Islet precursor cell (in vitro differentiated cells): ENCODE measurements at places on chromosomes 11 and 22.
A peak's percentile ranks its signal among the peaks of the same experiment; 100 is the strongest.

DNA sequence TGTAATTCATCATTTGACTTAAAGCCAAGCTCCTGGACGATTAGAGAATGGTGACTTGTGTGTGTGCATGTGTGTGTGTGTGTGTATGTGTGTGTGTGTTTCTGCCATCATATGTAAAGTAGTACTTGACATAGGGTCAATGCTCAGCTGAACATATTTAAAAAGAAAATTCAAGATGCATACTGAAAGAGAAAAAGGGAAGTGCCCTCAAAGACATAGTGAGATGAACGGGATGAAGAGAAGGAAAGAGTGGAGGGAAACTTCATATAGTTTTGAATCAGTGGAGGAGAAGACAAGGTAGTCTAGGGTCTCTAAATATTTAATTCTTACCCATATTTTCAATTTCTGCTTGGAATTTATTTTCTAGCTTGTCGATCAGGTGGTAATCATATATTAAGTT, 4.0 kb downstream of the TCN1 start:
- DNase-seq: no peak

GRCh38 chr11:46475051-46475925, 83.7 kb upstream of the CHRM4 start:
- DNase-seq: no peak

DNA sequence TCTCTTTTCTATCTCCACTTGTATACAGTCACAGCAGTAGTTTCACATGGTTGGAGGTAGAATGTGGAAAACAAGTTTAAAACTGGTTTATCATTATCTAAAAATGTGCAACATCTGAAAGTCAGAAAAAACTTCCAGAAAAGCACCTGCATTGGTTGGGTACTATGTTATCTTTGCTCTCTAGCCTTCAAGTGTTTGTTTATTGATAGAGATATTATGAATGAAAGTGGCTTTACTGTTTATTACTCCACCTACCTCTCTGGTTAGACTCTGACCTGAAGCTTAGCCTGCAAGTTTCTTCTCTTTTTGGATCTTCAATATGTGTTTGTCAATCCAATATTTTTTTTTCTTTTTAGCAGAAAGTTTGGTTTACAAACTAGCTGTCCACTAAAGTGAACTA, 2161.4 kb upstream of the RAG2 start:
- DNase-seq: no peak

DNA sequence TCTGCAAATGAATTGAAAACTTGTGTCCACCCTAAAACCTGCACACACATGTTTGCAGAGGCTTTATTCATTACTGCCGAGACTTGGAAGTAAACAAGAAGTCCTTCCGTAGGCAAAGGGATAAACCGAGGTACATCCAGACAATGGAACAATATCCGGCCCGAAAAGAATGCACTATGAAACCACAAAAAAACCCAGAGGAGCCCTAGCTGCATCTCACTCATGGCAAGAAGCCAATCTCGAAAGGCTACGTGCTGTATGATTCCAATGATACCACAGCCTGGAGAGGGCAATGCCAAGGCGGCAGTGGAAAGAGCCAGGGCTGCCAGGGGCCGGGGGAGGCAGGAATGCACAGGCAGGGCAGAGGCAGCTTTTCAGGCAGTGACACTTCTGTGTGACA, 3.2 kb upstream of the MRPL23 start:
- no peak for DNase-seq

- DNase-seq: no peak
These were observed 247.7 kb downstream of the GUCY1A2 start for GRCh38 chr11:106770489-106771085.

GRCh38 chr11:83157594-83158356, 844 bp downstream of the PCF11 start:
- DNase-seq: peak; percentile 68

DNA sequence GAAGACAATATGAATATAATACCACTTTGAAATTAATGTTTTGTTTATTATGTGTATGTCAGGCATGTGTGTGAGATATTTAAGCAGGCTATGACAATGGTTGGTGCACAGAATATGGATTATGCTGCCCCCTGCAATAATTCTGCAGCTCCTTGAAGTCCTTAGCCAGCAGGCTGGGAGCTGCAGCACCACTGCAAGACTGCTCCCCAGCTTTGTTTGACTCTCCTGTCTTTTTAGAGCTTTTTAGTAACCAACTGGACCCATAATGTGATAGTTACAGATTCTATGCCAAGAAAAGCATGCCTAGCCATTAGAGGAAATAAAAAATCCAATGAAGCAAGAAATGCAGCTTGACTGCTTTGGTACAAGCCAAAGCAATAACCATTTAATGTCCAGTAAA, 535.1 kb downstream of the TMEM135 start:
- no peak for DNase-seq

DNA sequence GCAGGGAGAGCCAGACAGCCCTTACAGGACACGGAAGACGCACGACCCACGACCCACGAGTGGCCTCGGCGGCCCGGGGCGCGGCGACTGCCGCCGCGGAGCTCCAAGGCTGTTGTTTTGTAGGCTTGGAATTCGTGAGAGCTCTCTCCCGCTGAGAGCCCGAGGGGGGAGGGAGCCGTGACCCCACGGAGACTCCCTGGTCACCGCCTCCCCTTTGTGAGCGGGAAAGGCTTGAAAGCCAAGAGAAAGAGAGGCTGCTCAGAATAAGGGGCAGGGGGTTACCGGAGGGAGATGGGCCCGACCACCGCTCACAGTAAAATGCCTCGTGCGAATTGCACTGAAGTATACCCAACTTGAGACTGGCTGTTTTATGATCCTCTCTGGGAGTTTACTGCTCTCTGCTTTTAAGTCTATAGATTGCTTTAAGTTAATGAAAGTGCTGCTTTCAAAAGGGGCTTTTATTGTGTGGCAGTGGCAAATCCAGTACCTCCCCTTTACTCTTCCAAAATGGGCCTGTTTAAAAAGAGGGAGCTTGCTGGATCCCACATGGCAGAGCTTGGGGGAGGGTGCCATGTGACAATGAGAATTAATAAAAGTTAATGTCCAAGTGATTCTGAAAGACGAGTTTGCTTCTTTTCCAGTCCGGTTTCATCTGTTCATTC, 2.9 kb downstream of the PKNOX2 start:
- peak; percentile 74 for DNase-seq

GRCh38 chr11:20474176-20474881, 86.8 kb downstream of the PRMT3 start:
- peak; percentile 53 for DNase-seq

- DNase-seq: no peak
These were observed 60.1 kb downstream of the FBLN1 start for GRCh38 chr22:45562537-45563361.

DNA sequence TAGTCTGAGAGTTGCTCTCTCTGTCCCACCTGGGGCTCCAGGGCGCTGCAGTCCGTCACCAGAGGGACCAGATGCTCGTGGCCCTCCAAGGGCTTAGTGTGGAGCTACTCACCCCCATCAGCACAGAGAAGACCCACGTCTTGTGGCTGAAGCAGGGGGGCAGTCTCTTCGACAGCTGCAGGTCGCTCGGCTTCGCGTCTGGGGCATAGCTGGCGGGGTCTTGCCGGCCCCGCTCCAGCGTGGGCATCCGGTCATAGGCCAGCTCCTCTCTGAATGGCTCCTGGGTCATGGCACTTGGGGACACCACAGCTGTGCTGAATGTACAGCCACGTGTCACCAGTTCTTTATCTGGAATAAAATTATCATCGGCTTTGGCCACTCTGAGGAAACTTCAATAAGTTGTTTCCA, 608 bp downstream of the MLC1 start:
- no peak for DNase-seq

GRCh38 chr11:128901653-128902514, 10.7 kb downstream of the KCNJ5 start:
- DNase-seq: peak; percentile 76

DNA sequence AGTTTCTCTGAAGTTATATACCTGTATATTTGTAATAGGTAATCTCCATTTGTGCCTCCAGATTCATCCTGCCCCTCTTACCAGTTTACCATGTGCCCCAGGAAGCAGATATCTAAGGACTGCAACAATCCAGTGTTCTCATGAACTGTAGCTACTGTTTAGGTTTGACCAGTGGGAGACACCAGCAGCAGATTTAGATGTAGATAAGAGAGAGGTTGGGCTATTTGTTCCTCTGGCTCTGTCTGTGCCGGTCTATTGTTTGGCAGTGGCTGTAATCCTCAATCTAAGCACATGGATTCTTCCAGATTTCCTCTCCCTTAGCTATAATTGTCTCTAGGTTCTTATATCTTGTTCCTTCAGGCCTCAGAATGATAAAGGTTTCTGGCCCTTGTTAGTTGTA, 88.4 kb downstream of the ANO3 start:
- DNase-seq: peak; percentile 57

- DNase-seq: peak; percentile 65
These were observed at the start of gene MIOX for GRCh38 chr22:50486561-50487289. Gene MIOX, plus strand, starts transcription at chr22:50486859. Its CDS starts 39 bp downstream, at chr22:50486898.

DNA sequence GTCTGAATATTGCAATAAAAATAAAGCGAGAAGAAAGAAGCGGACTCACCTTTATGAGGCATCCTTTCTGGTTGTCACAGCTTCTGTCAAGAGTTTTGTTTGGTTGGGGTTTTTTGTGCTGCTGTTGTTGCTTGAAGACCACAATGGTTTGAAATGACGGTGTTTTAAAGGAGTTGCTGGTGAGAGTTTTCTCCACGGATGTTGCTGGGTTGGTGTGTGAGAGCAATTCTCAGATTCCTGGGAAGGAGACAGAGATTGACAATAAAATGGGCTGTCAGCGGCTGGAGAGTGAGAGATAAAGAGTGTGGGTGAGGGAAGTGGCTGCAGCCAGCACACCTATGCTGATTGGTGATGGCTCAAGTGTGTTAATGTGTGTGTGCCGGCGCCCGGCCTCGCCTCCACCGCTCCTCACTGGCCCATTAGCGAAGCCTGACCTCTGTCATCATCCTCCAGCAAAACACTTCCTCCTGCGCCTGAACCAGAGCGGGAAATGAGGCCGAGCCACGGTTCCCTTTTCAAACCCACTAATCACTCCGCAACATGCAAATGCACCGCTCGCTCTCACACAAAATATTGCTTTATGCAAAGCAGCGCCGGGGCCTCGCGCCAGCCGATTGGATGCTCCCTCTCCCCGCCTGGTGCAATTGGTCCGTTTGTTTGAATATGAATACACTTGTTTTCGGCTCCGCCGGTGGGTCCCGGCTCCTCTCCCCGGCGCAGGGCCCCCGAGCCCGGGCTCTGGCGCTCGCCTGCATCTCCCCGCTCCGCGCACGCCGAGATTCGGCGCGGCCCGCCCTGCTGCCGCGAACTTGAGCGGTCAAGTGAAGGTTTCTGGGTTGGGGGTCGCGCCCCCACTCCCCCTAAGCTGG, at the start of gene PAX6:
Gene PAX6, minus strand, starts transcription at position 544 of the 869 bp plus-strand sequence. CDS start 4,911 bp downstream, outside the sequence.
- peak; percentile 82 for DNase-seq

GRCh38 chr11:55658608-55659007, 3.4 kb upstream of the OR4C6 start:
- no peak for DNase-seq

DNA sequence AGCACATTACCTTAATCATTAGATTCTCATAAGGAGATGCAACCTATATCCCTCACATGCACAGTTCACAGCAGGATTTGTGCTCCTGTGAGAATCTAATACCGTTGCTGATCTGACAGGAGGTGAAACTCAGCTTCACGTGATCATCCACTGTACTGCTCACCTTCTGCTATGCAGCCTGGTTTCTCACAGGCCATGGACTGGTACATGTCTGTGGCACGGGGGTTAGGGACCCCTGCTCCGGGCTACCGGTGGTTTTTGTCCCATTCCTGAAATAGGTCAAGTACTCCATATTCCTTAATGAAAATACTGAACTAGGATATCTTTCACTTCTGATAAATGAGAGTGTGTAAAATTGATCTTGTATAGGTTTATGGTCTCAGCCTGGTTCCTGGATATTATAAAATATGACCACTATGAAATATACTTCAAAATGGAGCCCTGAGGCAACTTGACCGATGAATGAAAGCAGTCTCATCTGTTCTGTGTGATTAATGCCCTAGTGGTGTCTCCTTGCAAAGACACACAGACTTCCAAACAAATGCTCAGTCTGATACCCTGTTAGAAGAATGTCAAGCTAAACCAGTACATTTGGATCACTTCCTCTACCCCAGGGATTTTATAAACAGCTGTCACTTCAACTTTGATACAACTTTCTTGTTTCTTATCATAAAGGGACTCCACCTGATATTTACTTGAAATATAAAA, 492.9 kb upstream of the ANO3 start:
- no peak for DNase-seq

GRCh38 chr11:65275906-65276305, 14.1 kb downstream of the POLA2 start:
- DNase-seq: no peak

DNA sequence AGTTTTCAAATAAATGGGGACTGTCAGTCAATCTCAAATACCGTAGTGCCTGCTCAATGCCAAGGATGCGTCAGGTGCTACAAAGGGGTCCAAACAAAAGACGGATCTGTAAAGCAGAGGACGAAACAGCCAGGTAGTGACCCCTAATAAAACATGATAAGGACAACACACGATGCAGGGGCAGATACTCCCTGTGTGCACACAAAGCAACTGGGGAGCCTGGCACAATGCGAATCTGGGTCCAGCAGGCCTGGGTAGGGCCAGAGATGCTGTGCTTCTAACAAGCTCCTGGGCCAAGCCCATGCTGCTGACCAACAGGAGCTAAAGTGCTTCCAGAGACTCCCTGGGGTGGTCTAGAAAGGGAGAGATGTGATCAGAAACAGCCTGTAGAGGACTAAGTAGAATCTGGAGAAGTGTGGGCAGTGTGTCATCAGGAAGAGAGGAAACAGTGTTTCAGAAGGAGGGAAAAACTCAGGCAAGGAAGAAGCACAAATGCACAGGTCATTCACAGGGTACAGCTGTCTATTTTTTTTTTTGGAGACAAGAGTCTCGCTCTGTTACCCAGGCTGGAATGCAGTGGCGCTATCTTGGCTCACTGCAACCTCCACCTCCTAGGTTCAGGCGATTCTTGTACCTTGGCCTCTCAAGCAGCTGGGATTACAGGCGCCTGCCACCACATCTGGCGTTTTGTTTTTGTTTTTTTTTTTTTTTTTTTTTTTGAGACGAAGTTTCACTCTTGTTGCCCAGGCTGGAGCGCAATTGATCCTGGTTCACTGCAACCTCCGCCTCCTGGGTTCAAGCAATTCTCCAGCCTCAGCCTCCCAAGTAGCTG, 74.5 kb downstream of the MICAL3 start:
- DNase-seq: no peak

- no peak for DNase-seq
These were observed 23.8 kb downstream of the MICAL2 start for GRCh38 chr11:12134236-12134585.

DNA sequence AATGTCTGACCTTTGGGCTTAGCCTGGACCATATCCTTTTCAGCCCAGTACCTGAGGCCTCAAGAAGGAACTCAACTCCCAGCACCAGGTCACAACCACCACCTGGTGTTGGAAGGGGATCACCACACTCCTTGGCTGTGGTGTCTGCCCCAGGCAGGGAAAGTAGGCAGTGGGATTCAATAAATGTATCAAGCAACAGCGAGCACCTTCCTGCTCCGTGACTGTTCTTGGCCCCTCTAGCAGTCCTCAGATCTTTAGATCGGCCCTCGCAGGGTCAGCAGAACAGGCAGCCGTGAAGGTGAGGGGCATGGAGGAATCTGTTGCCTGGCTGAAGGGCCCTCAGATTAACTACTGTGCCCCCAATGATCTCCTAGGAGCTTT, 15.9 kb downstream of the ARFGAP2 start:
- DNase-seq: no peak
